ENCODE measurements at places on chromosomes 3 and 15. TPM values are rescaled to one million over a fixed set of nuclear protein-coding genes. Genes with fewer than 3 reads are reported as not detected.

DNA sequence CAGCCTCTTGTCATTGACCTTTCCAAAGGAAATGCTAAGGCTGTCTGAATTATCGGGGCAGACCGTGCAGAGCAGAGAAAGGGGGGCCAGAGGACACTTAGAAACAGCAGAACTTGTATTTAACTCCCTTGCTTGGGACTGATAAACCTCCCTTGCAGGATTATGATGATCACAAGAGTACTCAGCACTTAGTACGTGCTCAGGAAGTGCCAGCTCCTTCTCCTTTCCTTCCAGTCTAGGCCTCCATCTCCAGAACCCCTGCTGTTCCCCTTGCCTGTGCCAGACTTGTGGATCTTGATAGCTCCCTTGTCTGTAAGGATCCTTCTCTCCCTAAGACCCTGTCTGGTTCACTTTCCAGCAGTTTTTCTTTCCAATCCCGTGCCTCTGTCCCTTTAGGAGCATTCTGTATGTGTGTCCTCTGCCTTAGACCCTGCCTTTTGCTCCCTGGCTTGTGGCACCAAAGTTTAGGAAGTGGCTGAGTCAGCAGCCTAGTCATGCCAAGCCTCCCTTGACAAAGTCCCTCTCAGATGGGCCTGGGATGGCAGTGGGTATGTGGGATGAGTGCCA, 747 bp downstream of the SORD start:
- H3K27ac ChIP-seq = peak overlapping the region; percentile 79
- H3K4me3 ChIP-seq = peak overlapping the region; percentile 90
- H3K27me3 ChIP-seq = peaks cover 16% of the 10 kb centered on the region
- no peak for DNase-seq
- H3K36me3 ChIP-seq = no peaks in the 10 kb centered on the region

GRCh38 chr15:90883526-90883975, 753 bp upstream of the FES start:
- no peaks in the 10 kb centered on the region for H3K27me3 ChIP-seq
- H3K36me3 ChIP-seq = peaks cover 54% of the 10 kb centered on the region
- H3K27ac ChIP-seq = peak overlapping the region; percentile 98
- peak overlapping the region; percentile 81 for H3K4me3 ChIP-seq
- H3K4me1 ChIP-seq = peaks cover 60% of the 10 kb centered on the region

GRCh38 chr3:181701096-181701495, 10.6 kb upstream of the SOX2 start:
- no peak overlapping the region for H3K4me3 ChIP-seq
- peaks cover 20% of the 10 kb centered on the region for H3K4me1 ChIP-seq
- no peak overlapping the region for H3K27ac ChIP-seq
- no peaks in the 10 kb centered on the region for H3K36me3 ChIP-seq
- DNase-seq = no peak

- H3K4me3 ChIP-seq = no peak overlapping the region
- no peaks in the 10 kb centered on the region for H3K36me3 ChIP-seq
- H3K4me1 ChIP-seq = peaks cover 11% of the 10 kb centered on the region
- H3K27ac ChIP-seq = no peak overlapping the region
- no peak for DNase-seq
These were observed 24.6 kb upstream of the LCTL start for GRCh38 chr15:66590435-66590834.

DNA sequence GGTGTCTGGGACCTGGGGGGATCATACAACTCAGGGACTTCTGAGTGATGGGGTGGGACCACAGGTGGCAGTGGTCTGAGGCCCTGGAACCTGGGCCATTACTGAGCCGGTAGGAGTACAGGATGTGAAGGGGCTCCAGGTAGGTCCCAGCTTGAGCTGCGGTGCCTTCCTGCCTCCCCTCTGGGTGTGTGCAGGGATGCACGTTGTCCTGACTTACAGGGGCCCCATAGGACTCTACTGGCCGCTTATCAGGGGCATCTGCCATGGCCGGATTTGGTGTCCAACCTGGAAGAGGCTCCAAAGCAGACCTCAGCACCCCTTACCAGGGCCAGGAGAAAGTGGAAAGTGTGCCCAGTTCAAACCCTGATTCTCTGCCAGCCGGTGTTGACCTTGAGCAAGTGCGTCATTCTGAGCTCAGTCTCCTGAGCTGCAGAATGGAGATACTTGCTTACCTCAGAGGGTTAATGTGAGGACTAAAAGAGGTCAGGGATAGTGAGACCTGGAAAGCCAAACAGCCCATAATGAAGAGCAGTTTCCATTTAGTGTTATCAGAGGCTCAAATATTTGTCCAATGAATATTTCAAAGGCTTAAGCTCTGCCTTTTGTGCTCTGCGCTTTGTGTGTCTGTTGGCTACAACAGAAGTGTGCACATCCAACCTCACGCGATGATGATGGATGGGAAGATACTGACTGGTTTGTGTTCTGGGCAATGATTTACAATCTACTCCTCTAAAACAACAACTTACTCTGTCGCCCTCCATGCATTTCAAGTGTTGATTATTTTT, 35.4 kb upstream of the ESYT3 start:
- peak overlapping the region; percentile 76 for H3K27ac ChIP-seq
- H3K27me3 ChIP-seq = no peaks in the 10 kb centered on the region
- no peak overlapping the region for H3K4me3 ChIP-seq
- H3K4me1 ChIP-seq = peaks cover 83% of the 10 kb centered on the region
- DNase-seq = no peak

- H3K4me3 ChIP-seq = peak overlapping the region; percentile 89
- H3K36me3 ChIP-seq = peaks cover 12% of the 10 kb centered on the region
- DNase-seq = no peak
- no peaks in the 10 kb centered on the region for H3K27me3 ChIP-seq
- peaks cover 29% of the 10 kb centered on the region for H3K4me1 ChIP-seq
These were observed 506 bp downstream of the RAD51 start for GRCh38 chr15:40695469-40695890.

GRCh38 chr3:188558343-188559071, 404.6 kb downstream of the LPP start:
- H3K27ac ChIP-seq = no peak overlapping the region
- H3K27me3 ChIP-seq = no peaks in the 10 kb centered on the region
- no peak for DNase-seq

DNA sequence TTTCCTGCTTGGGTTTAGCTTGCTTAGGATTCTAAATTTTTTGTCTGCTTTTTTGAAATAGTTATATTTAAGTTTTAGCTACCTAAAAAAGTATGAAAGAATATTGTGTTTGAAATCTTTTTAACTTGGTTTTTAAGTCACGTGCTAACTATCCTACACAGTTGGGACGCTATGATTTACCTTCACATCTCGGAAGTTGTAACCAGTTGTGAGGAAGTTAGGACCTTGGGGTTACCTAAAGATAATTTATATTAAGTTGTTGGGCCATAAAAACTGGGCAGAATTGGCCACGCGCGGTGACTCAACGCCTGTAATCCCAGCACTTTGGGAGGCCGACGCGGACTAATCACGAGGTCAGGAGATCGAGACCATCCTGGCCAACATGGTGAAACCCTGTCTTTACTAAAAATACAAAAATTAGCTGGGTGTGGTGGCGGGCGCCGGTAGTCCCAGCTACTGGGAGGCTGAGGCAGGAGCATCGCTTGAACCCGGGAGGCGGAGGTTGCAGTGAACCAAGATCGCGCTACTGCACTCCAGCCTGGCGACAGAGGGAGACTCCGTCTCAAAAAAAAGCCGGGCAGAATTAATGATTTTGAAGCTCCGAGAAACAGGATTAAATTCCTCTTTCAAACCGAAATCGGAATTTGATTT, 1.0 kb downstream of the ZFAND6 start:
- H3K27ac ChIP-seq = peak overlapping the region; percentile 92
- H3K4me3 ChIP-seq = peak overlapping the region; percentile 93
- no peak for DNase-seq
- no peaks in the 10 kb centered on the region for H3K27me3 ChIP-seq
- H3K36me3 ChIP-seq = no peaks in the 10 kb centered on the region

DNA sequence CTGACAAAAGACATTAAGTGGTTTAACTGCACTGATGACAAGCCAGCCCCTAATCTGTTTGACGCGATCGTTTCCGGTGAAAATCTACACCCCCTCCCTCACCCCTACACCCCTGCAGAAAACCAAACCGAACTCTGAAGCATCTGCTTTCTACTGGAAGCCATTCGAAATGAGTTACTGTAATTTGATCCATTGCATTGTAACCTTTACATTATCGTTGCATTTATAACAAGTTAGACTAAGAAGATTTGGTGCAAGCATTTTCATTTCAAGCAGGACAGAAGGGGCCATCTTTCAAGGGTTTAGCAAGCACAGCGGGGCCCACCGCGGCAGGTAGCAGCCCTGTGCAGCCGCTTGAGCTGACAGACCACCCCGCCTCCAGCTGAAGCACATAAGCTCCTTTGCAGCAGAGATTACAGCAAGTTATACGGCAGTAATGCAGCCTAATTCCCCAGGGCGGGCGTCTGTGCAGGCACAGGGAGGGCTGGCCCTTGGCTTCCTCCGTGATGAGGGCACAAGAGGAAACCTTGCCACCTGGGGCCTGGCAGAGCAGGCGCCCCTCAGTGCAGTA, 79.3 kb downstream of the CHSY1 start:
- H3K27me3 ChIP-seq = no peaks in the 10 kb centered on the region
- no peak overlapping the region for H3K4me3 ChIP-seq
- H3K27ac ChIP-seq = no peak overlapping the region
- peaks cover 29% of the 10 kb centered on the region for H3K36me3 ChIP-seq
- H3K4me1 ChIP-seq = peaks cover 69% of the 10 kb centered on the region

ABCF3 gene
- 70.2 TPM for total RNA-seq

ENTPD3 gene
- 0.11 TPM for total RNA-seq

PRSS50 gene
- total RNA-seq = 0.22 TPM

HESX1 gene
- total RNA-seq = 0.30 TPM

GRAMD2A gene
- total RNA-seq = not detected

TMEM207 gene
- total RNA-seq = not detected
